ENCODE measurements at places on chromosomes 13 and 19. TPM values are rescaled to one million over a fixed set of nuclear protein-coding genes. Genes with fewer than 3 reads are reported as not detected.

Gene NKG7
- polyA plus RNA-seq, result 66.0 TPM

Gene ZNF578
- 1.5 TPM for polyA plus RNA-seq

Gene SLC25A41
- not detected for polyA plus RNA-seq

Gene ELAVL3
- not detected for polyA plus RNA-seq

Gene VSTM2B
- not detected for polyA plus RNA-seq

Gene SYNGR4
- not detected for polyA plus RNA-seq

Gene SBK3
- not detected for polyA plus RNA-seq

Gene POMP
- polyA plus RNA-seq, result 78.5 TPM

Gene PROZ
- not detected for polyA plus RNA-seq

Gene ZNF471
- 0.14 TPM for polyA plus RNA-seq

Gene ZGLP1
- polyA plus RNA-seq, result 2.6 TPM

Measured in IgD-negative memory B cell (primary cell).